ENCODE measurements at places on chromosomes 7 and 10. TPM values are rescaled to one million over a fixed set of nuclear protein-coding genes. Genes with fewer than 3 reads are reported as not detected.

- DNase-seq = peak; percentile 25
Measured at GRCh38 chr7:140674899-140675701, 2.4 kb downstream of the ADCK2 start.

LDB3 gene
- total RNA-seq = 3.9 TPM

TFEC gene
- 1.8 TPM for total RNA-seq

GRCh38 chr10:12685261-12686058 lies 316.1 kb downstream of the CCDC3 start:
- DNase-seq = no peak

GRCh38 chr10:101120884-101121653 lies 10.0 kb upstream of the TLX1 start:
- no peak for DNase-seq

DNA sequence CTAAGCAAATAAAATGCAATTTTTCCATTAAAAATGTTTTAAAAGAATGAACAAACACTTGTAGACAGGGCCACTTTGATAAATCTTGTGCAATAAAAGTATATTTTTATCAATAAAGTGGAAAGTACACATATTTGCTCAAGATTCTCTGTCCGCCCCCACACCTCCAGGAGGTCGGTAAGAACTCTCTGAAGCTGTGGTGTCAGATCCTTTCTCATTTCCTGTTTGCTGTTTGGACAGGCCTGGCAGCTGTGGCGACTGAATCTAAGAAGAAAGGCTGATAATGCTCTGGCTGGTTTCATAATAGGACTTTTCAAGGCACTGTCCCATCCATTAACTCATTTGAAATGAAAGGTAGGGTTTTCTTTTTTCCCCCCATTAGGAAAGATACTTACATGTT lies 15.3 kb upstream of the ASB4 start:
- DNase-seq = peak; percentile 60

AEBP1 gene
- total RNA-seq = 65.0 TPM

DNA sequence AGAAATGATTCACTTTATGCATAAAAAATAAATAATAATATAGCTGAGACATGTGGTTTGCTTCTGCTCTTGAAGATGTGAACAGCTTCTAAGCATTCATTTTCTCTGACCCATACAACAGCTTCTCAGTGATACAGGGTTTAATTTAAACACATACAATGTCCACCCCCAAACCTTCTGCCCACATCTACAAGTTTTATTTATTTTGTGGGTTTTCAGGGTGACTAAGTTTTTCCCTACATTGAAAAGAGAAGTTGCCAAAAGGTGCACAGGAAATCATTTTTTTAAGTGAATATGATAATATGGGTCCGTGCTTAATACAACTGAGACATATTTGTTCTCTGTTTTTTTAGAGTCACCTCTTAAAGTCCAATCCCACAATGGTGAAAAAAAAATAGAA lies 17.2 kb downstream of the INHBA start:
- peak; percentile 88 for DNase-seq

DNA sequence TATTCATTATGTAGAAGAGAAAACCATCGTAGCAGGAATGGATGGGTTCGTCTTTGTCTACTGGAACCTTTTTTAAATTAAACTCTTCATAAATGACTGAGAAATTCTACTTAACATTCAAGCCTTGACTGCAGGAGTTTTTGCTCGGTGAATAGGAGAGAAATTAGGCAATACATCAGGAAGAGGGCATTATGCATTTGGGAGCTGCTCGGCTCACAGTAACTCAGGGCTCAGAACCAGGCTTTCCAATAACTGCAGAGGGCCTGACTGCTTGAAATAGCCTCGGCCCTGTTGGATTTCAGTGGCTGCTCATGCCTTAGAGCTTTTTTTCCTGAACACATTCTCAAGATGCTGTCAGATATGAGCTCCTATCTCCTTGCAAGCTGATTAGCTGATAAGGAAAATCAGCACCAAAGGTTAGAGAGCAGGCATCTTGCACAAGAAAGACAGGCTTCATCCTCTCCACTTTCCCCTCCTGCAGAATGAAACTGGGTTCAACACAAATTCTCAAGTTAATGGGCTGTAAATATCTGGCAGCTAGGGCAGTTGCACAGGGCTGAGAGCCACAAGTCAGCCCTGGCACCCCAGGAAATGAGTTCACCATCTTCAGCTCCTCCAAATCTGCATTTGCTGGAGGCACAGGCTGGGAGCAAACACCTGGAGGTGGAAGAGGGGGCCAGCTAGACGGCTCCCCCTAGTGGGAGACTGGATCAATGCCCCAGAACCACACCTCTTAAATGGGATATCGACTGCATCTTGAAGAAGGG lies 24.3 kb downstream of the TECTB start:
- DNase-seq = peak; percentile 1

DNA sequence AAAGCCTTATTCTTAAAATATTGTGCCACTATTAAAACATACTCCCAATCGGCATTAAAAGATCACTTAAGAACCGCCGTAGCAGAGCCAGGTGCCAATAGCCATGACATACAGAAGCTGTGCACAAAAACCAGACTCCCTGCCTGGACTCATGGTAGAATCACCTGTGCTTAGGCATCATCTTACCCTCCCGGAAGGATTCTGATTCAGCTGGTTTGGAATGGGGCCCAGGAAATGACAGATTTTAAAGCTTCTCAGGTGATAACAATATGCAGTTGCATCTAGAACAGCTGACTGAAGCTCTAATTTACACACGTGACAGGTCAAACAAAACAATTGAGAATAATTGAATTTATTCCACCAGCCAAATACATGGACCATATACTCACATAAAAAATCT lies 10.7 kb downstream of the A1CF start:
- no peak for DNase-seq

DNA sequence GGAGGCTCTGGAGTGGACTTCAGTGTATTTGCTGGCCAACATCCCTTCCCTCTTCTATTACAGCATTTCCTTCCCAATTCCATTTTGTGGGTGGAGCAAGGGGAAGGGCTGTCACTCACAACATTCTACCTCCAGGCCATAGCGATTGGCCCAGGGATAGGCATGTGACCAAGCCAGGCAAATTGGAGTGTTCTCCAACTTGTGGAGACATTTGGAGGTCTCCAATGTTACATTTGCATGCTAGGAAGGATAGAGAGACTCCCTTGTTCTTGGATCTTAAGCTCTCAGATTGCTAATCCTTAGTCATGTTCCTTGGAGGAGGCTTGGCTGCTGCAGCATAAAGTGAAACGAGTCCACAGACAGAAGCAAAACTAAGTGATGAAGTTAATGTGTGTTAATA lies 95.6 kb upstream of the KIF5B start:
- no peak for DNase-seq

HOXA5 gene
- not detected for total RNA-seq

- no peak for DNase-seq
Measured at GRCh38 chr10:71073451-71074175, 138.8 kb upstream of the UNC5B start.

CACNA2D1 gene
- 65.4 TPM for total RNA-seq

DNA sequence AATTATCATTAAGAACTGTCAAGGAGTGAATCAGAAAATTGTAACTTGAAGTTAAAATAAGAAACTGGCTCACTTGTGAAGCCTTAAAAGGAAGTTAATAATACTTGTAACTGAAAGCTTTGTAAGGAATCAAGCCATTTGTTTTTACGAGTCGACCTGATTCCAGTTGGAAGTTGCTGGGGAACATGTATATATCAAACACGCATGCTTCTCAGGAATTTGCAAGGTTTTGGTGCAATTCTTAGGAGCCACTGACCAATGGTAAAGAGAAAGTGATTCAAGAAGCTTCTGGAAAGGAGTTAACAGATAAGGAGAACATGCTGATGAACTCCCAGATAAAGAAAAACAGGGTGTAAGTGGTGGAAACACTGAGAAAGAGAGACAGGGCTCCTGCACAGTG lies 56.4 kb downstream of the ETV1 start:
- peak; percentile 6 for DNase-seq

MMD2 gene
- total RNA-seq = not detected

LGI1 gene
- total RNA-seq = 2.0 TPM

GRCh38 chr10:87816898-87817608 lies 973 bp downstream of the ATAD1 start:
- no peak for DNase-seq

GRCh38 chr7:87140271-87140748 lies 11.9 kb upstream of the DMTF1 start:
- no peak for DNase-seq

- peak; percentile 73 for DNase-seq
Measured at GRCh38 chr10:119080521-119081259, at the start of gene EIF3A. Gene EIF3A (minus strand): TSS chr10:119080817. CDS start chr10:119080676, 141 bp downstream.

CAMK2B gene
- total RNA-seq = not detected
